ENCODE measurements at places on chromosomes 11 and 22.
A peak's percentile ranks its signal among the peaks of the same experiment; 100 is the strongest.

DNA sequence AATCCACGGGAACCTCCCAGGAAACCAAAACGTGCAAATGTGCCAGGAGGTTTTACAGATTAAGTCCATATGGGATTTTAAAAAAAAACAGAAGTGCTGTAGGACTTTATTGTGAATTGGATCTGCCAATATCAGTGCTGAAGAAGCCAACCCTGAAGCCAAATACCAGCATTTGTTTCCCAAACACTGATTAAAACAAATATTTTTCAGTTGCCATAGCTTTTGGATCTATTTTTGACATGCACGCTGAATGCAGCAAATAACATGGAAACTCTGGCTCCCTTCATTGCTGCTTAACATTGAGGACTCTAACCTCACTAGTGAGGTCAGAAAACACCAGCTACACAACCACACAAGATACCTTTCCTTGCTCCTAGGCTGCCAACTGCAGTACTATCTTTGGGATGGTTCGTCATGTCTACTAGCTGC is 28.4 kb upstream of the SIK2 start:
- no peak for DNase-seq

GRCh38 chr22:39223091-39223710 is 21.6 kb downstream of the PDGFB start:
- no peak for DNase-seq

- no peak for DNase-seq
Measured at GRCh38 chr22:23827351-23827995, 11.3 kb downstream of the DERL3 start.

DNA sequence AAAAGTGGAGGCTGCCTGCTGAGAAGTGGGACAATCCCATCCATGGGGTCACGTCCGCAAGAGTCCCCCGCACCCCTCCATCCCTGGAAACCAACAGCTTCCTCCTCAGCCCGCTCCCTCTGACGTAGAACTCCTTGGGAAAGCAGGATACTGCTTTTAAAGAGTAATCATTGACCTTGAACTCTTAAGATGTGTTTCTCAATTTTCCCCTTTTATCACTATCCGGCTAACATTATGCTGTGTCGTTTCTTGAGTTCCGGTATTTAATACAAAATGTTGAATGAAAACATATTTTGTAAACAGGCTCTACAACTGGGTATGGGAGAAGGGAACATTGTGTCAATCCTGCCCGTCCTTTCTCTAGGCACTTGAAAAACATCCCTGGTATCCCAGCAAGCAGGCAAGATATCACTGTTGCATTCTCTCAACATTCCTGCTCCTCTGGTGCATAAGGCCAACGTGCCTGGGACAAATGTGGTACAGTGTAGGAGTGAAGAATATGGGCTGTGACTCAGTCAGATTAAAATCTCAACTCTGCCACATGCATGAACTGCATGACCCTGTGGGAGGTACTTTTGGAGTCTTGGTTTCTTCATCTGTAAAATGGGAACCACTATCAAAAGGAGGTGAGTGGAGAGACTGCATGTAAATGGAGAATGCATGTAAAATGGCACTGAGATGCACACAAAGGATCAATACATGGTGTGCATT is 52.8 kb downstream of the WT1 start:
- no peak for DNase-seq

- peak; percentile 15 for DNase-seq
Measured at GRCh38 chr11:93169950-93170561, 27.7 kb downstream of the SLC36A4 start.

DNA sequence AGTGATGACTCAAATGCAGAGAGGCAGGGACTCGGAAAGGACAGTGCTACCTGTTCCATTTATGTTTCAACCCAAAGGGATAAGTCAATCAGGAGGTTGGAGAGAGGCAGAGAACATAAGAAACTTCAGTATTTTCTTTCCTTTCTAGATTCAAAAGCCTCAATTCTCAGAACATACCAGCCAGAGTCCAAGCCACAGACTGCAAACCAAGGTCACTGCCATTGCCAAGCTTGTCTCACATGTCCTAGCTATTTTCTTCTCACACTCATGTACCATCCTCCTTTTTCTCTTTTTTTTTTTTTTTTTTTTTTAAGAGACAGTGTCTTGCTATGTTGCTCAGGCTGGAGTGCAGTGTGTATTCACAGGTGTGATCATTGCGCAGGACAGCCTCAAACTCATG is 111.7 kb upstream of the AKIP1 start:
- DNase-seq: no peak

GRCh38 chr22:16563555-16564520 is 28.8 kb downstream of the CCT8L2 start:
- DNase-seq: no peak

DNA sequence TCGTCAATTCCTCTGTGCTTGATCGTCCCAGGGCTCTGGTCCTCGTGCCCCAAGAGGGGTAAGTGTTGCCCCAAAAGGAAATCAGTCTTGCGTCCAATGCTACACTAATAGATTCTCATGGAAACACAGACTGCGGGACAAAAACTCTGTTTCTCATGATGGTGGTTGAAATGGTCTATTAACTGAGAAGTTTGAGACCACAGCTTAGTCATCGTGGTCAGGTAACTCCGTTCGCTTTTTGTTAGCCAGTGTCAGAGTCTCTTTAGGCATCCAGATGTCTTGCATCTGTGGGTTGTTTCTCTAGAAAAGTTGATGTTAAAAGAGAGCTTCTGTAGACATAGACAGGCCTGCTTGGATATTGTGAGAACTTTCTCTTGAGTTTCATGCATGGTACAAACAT is 104.6 kb upstream of the SORL1-AS1 start:
- no peak for DNase-seq

DNA sequence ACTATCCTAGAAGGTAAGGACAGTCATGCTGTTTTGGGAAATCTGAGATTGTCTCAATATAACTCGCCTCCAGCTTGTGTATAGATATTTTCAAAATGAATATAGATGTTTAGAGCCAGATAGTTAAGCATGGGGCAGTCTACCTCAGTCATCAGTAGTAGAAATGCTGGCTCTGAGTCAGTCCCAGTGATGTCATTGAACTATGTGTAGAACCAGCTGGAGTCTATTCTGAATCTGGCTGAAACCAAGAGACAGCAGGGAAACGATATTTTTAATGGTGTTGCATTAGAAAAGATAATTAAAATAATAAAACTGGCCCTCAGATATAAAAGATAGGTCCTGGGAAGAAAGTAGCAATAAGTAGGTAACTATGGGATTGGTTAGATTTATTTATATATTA is 25.9 kb downstream of the PIWIL4 start:
- peak; percentile 36 for DNase-seq

GRCh38 chr11:126853732-126854131 is 146.8 kb downstream of the KIRREL3 start:
- DNase-seq: no peak

DNA sequence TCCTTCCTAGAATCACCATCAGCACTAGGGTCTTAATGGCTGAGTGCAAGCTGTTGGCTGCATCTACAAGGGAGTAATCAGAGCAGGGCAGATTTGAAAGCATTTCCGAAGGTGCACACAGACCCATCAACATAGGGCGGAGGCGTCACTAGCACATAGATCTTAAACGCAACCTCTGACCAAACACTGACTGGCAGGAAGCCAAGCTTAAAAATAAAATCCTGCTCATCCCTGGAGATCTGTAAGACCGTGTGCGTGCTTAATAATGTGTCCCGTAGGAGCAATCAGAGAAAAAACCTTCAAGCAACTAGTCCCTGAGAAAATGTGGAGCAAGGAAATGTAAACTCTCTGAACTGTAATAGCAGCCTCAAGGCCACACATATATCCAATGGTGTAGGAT is 470.5 kb downstream of the ETS1 start:
- DNase-seq: no peak

- no peak for DNase-seq
Measured at GRCh38 chr11:25838918-25839625, 492.9 kb upstream of the ANO3 start.

DNA sequence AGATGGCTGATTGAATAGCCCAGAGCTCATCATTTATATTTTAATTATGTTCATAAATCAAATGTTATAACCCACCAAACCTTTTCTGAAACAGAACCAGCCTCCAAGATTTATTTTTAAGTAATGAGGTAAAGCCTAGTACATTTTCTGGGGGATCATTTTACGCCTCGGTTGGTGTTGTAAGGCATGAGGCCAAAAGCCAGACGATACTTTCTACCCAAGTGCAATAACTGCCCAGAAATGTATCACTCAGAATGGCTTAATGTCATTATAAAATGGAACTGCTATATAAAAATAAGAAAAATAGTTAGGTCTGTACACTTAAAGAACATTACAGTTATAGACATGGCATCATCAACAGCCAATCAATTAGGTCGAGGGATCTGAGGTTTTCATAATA is 283.3 kb downstream of the CADM1 start:
- DNase-seq: no peak

DNA sequence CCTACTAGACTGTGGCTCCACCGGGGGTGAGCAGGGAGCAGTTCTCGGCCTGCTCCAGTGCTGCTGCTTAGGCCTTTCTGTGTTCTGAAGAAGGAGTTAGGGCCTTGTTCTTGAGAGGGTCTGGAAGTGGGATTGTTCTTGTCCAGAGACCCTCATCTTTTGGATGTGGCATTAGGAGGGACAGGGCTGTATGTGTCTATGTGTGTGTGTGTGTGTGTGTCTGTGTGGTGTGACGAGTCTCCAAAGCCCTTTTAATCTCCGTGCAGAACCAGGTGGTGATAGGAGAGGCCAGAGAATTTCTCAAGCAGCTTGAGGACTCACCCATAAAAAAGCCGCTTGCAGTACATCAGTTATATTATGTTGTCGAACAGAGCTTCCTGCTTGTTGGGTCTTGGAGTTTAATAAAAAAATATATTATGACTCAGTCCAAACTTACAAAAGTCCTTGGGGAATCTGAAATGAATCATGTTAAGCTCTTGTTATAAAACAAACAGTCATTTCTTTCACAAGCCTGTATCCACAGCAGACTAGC is 196.5 kb downstream of the TENM4 start:
- DNase-seq: no peak

- DNase-seq: no peak
Measured at GRCh38 chr11:123268156-123268555, 73.1 kb upstream of the CLMP start.

DNA sequence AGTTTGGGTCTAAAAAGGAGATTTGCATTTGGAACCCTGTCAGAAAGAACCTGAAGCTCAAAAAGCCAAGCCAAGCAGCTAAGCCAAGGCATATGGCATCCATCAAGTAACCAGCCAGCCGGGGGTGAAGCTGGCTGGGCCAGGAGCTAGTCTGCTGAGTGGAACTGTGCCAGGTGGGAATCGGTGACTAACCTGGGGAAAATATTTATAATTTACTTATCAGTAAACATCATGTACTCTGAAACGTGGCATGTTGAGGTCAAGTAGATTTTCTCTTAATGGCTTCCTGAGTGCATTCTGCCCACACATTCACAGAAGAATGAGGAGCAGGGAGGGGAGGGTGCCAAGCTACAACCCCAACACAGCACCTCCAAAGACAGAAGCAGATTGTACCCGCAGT is 70.5 kb upstream of the SESN3 start:
- DNase-seq: no peak

- no peak for DNase-seq
Measured at GRCh38 chr11:56522008-56522407, 21.0 kb downstream of the OR5M11 start.

GRCh38 chr11:12397931-12398334 is 20.6 kb downstream of the PARVA start:
- DNase-seq: no peak

GRCh38 chr11:72924568-72925190 is 110.5 kb downstream of the ATG16L2 start:
- peak; percentile 48 for DNase-seq

DNA sequence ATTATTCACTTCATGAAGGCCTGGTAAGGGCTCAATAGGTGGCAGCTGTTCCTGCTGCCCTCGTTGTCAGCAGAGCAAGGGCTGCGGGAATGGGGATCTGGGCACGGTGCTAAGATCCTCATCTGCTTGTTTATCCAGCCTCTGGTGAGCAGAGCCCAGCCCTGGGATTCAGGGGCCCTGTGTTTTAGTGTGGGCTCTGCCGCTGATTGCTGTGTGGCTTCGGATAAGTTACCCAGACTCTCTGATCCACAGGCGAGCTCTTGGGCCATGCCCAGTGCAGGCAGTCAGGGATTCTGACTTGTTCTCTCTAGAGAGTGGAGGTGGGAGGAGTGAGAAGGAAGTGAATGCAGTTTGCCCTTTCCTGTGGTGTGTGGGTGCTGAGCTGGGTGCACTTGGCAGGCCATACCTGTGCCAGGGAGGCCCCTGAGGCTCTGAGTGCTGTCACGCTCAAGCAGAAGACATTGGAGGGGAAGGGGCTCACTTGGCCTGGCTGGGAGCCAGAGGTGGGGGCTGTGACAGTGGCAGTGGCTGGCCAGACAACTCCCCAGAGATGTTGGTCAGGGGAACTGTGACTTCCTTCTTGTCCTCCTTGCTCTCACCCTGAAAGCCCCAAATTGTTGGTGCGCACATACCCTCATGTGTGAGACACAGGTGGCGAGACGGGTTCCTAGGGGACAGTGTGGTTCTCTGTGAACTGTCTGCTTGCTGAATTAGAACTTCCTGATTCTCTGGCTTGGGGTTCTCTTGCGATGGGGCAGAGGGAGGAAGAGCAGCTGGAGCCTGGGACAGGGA is 43.7 kb downstream of the CD82 start:
- peak; percentile 45 for DNase-seq

- no peak for DNase-seq
Measured at GRCh38 chr22:42270176-42270509, 310 bp downstream of the TCF20 start.

- DNase-seq: peak; percentile 6
Measured at GRCh38 chr11:46672381-46672839, 28.0 kb downstream of the ARHGAP1 start.

DNA sequence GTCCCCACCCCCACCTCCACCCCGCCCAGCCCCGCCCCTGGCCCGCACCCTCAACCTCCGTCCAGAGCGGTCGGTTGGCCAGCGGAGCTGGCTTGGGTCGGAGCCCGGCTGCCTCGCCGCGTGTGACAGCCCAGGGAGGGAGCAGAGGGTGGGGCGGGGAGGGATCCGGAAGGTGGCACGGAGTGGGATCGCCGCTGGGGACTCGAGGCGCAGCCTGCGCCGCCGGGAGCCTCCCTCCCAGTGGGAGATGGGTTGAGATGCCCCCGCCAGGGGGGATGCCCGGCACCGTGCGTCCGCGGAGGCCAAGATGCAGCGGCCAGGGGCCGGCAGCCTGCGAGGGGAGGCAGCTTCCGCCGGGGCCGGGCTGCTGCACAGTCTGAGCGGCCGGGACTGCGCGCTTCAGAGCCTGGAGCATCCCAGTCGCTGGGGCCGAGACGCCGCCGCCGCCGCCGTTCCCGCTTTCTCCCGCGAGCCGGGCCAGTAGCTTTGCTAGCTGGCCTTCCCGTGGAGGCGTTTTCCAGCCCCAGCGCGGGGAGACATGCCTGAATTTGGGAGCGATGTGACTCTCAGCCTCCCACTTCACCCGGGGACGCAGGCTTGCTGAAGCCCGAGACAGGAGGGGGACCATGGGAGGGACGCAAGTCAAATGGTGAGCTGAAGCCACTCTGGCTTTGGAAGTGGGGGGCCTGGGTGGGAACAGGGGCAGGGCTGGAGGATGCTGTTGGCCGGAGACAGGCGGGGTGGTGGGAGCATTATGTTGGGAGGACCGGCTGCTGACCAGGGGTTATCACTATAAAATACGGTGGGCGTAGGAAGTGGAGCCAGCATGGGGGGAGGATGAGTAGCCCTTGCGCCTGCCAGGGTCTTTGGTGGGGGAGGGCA is 40.2 kb downstream of the DIXDC1 start:
- peak; percentile 39 for DNase-seq

- no peak for DNase-seq
Measured at GRCh38 chr22:43855431-43855830, 6.9 kb downstream of the SULT4A1 start.

- no peak for DNase-seq
Measured at GRCh38 chr11:79697905-79698304, 257.1 kb upstream of the TENM4 start.

- no peak for DNase-seq
Measured at GRCh38 chr22:42433754-42434682, 1.8 kb upstream of the NFAM1 start.

Measured in suppressor macrophage treated with lipopolysaccharide for 1 hour (primary cell).